ENCODE measurements at places on chromosomes 11 and 22.

- no peak for DNase-seq
Observed at GRCh38 chr22:44604455-44604854, 97.5 kb upstream of the PRR5 start.

GRCh38 chr11:117575856-117576255, 221.2 kb downstream of the DSCAML1 start:
- DNase-seq: no peak

DNA sequence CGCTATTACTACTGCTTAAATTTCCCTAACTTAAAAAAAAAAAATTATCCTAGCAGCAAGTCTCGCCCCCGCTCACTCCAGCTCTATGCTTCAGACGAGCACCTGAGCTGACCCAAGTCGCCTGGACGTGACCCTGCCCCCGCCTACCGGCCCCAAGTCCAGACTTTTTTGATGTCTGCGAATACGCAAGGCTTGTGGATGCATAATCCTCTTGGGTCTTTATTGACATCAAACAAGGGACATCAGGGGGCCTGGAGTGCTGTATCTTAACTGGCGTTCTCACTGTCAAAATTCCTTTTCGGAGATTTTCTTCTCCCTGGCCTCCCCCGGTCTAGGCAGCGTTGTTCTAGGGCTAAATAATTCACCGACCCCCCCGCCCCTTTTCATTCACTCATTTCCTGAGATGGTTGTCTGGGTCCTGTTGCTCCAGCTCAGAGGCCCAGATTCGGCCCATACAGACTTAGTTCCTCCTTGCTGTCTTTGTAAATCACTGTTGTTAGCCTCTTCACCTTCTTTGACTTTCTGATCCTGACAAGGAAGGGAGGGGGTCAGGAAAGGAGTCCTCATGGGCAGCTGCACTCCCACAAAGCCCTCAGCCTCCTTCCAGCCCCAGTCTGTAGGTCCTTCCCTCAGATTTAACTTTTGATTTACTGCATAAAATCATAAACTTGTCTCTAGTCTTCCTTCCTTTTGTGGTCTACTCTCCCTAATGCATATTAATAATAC, 601 bp upstream of the LRP4 start:
- no peak for DNase-seq

DNA sequence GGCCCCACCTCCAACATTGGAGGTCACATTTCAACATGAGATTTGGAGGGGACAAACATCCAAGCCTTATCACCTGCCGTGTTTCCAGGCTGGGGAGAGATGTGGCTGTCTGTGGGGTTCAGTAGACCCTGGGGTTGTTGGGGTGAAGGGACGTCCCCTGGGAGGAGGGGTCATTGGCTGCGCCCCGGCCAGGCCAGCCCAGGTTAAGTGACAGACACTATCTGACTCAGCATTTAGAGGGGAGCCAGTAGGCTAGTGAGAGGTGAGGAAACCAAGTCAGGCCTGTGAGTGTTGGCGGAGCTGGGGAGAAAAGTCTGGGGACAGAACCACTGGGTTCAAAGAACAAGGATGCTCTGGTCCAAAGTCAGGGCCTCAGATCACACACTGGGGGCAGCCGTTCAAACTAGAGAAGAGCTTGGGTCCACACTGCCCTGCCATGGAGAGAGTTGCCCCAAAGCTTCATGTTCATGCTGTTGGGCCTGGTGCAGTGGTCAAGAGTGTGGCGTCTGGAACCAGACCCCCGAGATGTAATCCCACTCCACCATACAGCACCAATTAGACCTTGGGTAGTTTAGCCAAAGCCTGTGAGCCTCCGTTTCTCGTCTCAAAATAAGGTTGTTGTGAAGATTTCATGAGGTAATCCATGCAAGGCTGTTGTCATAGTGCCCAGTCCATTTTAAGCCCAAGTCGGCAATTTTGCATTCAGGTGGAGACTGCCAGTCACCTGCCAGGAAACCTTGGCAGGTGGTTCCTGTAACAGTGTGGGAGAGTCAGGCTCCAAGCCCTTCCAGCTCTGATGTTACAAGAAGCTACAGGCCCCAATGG, 1289.6 kb downstream of the TBC1D22A start:
- DNase-seq: no peak

- no peak for DNase-seq
Observed at GRCh38 chr22:11066458-11067285, 4461.3 kb upstream of the OR11H1 start.

DNA sequence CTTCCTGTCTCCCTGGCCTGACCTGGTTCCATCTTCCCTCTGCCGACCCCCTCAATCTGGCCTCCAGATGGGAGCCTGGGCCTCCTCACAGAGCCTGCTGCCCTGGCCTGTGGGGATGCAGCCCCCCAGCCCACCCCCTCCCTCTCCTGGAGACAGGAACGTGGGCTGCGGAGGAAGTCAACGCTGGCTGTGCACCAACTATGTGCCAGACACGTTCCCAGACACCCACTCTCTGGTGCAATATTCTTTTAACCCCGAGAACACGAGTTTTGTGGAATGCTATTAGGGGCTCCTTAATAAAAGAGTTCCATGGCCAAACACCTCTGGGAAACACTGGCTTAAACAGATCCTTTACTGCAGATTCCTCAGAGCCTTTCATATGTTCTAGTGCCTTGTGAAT, 15.9 kb downstream of the WNT11 start:
- DNase-seq: no peak

DNA sequence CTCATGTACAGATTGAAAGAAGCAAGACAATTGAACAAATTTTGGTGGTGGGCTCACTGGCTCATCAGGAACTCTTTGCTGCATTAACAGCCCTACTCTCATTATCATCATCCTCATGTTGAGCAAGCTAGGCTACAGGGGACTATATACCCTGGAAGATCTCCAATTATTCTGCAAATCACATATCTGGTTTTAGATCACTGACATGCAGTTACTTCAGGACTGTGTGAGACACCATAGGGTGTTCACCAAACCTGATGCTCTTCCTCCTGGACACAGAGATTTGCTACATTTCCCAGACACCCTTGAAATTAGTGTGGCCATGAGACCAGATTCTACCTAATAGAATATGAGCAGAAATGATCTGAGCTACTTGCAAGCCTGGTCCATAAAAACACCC, 23.0 kb upstream of the ME3 start:
- DNase-seq: no peak

- no peak for DNase-seq
Observed at GRCh38 chr11:103949781-103950180, 86.7 kb upstream of the DDI1 start.

DNA sequence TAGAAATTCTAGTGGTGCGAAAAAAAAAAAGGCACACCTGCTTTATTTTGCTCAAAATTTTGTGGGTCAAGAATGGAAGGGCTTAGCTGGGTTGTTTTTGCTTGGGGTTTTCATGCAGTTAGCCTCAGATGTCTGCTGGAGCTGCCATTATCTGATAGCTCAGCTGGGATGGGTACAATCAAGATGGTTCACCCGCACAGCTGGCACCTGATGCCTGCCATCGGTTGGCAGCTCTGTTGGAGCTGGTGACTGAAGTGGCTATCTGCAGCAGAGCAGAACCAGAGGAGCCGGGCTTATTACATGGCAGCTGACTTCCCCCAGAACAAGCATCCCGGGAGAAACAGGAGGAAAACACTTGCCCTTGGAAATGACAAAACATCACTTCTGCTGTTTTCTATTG, 12.1 kb upstream of the ELFN2 start:
- DNase-seq: no peak

DNA sequence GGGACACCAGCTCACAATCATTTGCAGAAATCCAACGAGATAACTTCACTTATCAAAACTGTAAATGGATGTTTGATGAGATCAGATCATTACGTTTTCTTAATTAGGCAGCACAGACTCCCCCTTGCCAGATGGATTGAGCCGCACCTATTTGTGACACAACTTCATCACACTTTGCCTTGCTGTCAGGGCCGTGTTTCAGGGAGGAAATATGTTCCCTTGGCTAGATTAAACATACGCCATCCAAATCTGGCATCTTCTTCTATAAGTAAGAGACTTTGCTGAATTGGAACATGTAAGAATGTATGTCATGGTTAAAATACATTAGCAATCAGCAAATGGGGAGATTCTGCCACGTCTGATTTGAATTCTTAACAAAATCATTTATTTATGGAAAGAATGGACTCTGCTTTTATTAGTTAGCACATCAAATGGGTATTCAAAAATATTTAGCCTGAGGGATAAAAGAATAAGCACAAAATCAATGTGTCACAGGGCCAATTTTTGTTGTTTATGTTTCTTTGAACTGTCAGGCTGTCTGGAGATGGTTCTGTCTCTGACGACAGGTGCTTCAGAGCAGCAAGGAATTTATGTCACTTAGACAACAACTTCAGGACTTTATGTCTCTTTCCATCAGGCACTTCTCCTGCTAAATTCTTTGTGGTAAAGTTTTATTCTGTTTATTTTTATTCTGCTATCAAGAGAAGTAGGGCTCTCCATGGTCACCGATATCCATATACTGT, 326.1 kb upstream of the NCAM1 start:
- no peak for DNase-seq

DNA sequence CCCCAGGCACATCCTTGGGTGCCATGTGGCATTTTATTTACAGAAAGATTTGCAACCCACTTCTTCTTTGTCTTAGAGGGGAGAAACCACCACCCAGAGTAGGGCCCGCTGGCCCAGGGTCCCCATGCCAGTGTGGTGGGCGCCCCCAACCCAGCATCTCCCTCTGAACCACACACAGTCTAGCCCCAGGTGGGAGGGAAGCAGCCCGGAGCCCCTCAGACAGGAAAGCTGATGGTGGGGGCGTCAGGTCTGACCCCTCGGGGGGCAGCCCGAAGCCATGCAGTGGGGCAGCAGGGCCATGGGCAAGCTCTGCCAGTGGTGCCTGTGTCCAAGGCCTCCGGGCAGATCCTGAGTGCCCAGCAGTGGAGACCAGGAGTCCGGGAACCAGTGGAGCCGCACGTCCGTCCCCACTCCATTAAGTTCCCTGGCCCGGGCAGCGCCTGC, 11.7 kb downstream of the TRPM5 start:
- no peak for DNase-seq

DNA sequence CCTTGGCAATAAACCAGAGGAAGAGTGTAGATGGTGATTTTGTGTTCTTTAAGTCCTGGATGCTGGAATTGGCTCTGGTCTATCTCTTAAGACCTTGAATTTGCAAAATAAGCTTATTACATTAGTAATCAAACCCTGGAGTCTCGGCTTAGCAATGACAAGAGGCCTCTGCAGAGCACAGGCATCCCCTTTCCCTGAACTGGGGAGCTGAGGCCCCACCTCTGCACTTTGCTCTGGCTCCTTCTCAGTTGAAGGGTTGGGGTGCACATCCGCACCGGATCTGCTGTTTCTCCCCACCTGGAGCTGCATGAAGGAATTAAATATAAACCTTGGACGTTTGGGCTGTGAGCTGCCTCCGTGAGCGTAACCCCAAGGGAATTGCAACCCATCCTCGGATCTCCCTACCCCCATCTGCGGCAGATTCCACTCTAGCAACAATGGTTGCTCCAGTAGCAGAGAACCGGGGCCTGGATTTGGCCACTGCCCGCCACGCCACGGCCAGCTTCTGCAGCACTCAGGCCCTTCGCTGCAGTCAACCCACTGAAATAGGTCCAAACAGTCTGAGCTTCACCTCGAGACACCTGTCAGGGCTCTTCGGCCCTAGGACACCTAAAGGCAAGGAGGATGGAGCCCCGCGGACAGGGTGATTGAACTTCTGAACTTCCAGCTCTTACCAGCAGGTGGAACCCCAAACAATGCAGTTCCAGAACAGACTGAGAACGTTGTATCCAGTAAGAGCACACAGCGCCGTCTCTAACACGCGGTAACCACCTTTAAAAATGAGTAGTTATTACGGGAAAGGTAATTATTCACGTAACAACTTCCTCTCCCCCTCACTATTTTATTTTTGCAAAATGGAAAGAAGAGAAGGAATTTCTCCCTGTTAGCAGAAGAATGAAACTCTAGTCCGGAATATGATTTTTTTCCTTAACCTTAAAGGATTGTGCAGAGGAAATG, 54.8 kb upstream of the CAPRIN1 start:
- peak; percentile 79 for DNase-seq

- DNase-seq: no peak
Observed at GRCh38 chr11:14093065-14093464, 130.5 kb downstream of the SPON1 start.

DNA sequence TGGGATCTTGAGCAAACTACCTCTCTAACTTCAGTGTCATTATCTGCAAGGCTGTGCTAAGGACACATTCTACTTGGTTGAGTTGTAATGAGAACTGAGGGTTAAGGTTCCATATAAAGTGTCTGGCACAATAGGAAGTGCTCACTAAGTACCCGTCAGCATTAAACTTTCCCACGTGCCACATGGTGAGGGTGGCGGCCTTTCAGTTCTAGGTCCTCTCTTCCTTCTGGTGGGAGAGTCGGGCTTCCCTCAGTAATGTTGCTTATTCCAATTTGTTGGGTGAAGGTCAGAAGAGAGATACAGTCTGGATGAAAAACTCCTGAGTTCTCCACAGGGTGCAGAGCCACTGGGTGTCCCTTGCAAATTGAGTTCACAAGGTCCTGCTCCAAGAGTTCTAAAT, 4.6 kb upstream of the CD6 start:
- no peak for DNase-seq

DNA sequence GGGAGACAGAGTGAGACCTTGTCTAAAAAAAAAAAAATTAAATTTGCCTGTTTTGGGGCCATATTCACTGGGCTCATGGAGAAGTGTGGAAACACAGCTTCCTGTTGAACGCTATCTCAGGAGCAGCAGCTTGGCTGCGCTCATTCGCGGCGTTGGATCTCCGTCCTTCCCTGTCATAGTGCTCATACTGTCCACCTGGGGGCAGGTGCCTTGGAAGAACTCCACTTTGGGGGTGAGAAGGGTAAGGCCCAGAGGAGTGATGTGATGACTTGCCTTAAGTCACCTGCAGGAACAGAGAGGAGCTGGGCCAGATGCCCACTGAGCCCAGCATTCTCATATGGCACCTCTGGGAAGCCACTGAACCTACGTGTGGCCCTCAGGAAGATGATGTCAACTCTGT, 82.8 kb downstream of the CABIN1 start:
- DNase-seq: no peak

DNA sequence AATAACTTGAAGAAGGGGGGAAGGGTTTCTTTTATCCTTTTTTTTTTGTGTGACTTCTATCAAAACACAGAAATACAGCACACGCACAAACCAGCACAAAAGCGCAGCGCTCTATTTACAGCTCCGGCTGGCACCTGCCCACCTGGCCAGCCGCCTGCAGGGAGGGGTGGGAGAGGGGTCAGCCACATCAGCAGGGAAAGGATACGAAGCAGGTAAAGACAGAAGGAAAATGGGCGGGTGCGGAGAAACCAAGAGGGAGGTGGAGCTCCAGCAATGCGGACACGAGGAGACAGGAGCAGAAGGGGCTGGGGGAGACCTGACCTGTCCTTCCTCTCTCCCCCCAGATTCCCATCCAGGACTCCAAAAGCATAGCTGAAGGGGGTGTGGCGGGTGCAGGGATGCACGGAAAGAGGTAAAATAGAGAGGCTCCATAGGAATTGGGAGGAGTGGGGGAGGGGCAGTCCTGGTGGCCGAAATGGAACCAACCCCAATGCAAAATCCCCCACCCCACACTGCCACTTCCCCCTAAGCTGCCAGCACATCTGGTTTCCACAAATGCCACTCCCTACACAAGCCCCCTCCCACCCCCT, 14.1 kb downstream of the CXCR5 start:
- no peak for DNase-seq

GRCh38 chr11:106021181-106021966, 666 bp downstream of the MSANTD4 start:
- peak; percentile 50 for DNase-seq
